CD4-positive, alpha-beta T cell treated with Interleukin-12 subunit alpha and Interleukin-12 subunit beta, for 1 hour (primary cell): ENCODE measurements at places on chromosomes 2 and 18.

- DNase-seq, result no peak
Observed at GRCh38 chr2:179174240-179174639, 90.4 kb downstream of the SESTD1 start.

DNA sequence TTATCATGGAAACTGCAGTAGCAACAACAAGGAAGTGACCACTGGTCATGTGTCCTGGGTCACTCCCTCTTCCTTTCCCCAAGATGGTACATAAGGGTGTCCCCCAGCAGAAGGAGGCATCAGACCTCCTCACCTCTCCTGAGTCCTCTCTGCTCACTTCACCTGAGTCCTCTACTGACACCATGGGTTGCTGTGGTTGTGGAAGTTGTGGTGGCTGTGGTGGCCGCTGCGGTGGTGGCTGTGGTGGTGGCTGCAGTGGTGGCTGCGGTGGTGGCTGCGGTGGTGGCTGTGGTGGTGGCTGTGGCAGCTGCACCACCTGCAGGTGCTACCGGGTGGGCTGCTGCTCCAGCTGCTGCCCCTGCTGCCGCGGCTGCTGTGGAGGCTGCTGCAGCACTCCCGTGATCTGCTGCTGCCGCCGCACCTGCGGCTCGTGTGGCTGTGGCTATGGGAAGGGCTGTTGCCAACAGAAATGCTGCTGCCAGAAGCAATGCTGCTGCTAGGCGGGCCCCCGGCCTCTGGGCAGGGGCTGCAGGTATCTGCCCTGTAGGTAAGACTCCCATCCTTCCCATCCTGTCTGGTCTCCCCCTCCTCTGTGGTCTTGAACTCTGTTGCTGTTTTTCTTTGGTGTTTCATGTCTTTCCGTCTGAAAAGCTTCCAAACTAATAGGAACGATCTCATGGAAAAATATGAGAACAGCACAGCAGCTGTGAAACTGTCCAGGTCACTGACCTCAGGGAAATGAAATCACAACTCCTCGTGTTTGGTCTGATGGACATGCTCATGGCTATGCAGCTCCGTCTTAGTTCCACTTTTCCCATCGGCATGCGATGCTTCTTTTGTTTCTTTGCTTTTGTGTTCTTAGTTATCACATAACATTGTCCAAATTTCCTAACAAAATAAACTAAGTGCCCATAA is at the start of gene SCYGR4:
TSS of gene SCYGR4 (plus strand) at position 183 of the 915 bp plus-strand sequence. CDS start at position 183, 0 bp downstream.
- no peak for DNase-seq

GRCh38 chr2:218805627-218806026 is 23.7 kb downstream of the CYP27A1 start:
- no peak for DNase-seq

DNA sequence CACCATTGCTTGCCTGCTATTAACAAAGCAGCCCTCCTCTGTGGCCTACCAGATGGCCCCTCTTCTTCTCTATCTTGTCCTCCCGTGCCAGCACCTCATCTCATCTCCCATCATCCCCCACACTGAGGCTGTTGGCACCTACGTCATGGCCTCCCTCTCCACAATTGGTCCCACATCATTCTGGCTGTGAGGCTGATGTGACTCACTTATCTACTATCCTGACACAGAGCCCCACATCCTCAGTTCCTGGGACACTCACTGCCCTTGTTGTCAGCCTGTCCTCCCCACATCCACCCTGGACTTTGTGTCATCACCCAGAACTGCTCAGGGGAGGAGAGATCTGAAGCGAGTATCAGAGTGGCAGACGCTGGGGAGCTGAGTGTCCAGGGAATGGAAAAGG is 102.9 kb downstream of the MRO start:
- DNase-seq, result no peak
